ENCODE measurements at places on chromosomes 13 and 19.

- no peak overlapping the region for H3K4me3 ChIP-seq
- no peaks in the 10 kb centered on the region for H3K4me1 ChIP-seq
- H3K27me3 ChIP-seq, result no peaks in the 10 kb centered on the region
- DNase-seq, result peak; percentile 58
- no peaks in the 10 kb centered on the region for H3K36me3 ChIP-seq
- H3K27ac ChIP-seq, result no peak overlapping the region
Measured at GRCh38 chr13:62512194-62513141, 1096.8 kb upstream of the PCDH20 start.

DNA sequence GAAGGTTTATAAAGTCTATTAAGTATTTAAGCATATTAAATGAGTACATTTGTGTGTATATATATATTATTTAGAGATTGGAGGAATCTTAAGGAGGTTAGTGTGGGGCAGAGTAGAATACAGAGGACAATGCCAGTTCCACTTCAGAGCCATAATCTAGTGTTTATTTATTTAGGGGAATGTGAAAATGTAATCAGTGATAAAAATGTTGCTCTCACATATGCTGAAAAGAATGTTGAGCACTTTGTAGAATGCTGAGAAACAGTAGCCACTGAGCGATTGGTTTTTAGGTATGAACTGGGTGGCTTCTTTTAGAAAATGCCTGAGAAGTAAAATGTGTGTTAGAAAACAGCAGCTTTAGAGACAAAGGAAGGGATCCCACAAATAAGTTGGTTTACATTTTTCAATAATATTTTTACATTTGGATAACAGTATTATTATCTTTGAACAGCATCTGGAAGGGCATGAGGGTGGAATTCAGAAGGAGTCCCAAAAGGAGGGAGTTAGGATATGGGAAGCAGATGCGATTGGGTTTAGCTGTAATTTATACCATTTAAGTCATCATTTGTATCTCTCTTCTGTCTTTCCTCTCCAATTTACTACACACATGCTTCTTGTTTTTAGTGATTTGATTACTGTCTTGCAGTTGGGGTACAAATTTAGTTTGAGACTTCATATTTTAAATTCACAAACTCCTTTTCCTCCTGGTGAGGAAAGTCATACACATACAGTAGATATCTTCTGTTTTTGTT, 68.6 kb downstream of the NDFIP2 start:
- no peaks in the 10 kb centered on the region for H3K27me3 ChIP-seq
- DNase-seq, result no peak
- no peaks in the 10 kb centered on the region for H3K36me3 ChIP-seq
- no peak overlapping the region for H3K4me3 ChIP-seq
- no peaks in the 10 kb centered on the region for H3K4me1 ChIP-seq

- peaks cover 31% of the 10 kb centered on the region for H3K36me3 ChIP-seq
- H3K27me3 ChIP-seq, result no peaks in the 10 kb centered on the region
- no peak overlapping the region for H3K4me3 ChIP-seq
- no peak for DNase-seq
- H3K4me1 ChIP-seq, result peaks cover 26% of the 10 kb centered on the region
- H3K27ac ChIP-seq, result no peak overlapping the region
Measured at GRCh38 chr13:20810808-20811207, 37.0 kb upstream of the EEF1AKMT1 start.

DNA sequence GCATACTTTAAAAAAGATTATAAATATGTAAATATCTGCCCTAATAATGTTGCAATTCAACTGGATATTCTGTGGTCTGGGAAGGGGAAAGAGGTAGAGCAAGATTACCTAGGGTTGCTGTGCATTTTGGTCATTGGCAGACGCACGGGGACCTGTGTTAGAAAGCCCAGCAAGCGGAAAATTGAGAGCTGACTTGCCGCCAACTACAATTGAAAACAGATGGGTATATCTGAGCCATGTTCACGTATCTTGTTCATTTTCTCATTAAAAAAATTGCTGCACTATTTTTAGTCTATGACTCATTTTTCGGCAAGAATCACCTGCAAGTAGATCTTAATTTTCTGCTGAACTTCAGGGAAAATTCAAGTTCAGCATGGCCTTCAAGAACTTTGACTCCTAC, 308.5 kb upstream of the TMTC4 start:
- no peak for DNase-seq
- H3K4me1 ChIP-seq, result no peaks in the 10 kb centered on the region
- no peak overlapping the region for H3K27ac ChIP-seq
- no peak overlapping the region for H3K4me3 ChIP-seq
- no peaks in the 10 kb centered on the region for H3K36me3 ChIP-seq
- H3K27me3 ChIP-seq, result peaks cover 50% of the 10 kb centered on the region

GRCh38 chr13:75333103-75333502, 148.9 kb downstream of the TBC1D4 start:
- H3K27me3 ChIP-seq, result no peaks in the 10 kb centered on the region
- H3K27ac ChIP-seq, result no peak overlapping the region
- no peaks in the 10 kb centered on the region for H3K4me1 ChIP-seq
- H3K36me3 ChIP-seq, result no peaks in the 10 kb centered on the region
- H3K4me3 ChIP-seq, result no peak overlapping the region

DNA sequence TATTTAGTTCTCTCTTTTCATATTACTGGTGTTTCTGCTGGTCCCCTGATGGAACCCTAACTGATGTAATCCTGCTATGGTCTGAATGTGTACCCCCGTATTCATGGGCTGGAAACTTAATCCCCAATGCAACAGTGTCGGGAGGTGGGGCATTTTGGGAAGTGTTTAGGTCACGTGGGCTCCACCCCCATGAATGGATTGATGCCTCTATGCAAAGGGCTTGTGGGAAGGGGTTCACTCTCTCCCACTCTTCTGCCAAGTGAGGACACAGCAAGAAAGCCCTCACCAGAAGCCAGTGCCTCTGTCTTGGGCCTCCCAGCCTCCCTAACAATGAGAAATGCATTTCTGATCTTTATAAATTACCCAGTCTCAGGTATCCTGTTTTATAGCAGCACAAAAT, 21.2 kb upstream of the UBAC2 start:
- no peaks in the 10 kb centered on the region for H3K27me3 ChIP-seq
- no peaks in the 10 kb centered on the region for H3K4me1 ChIP-seq
- no peak for DNase-seq
- H3K27ac ChIP-seq, result no peak overlapping the region

DNA sequence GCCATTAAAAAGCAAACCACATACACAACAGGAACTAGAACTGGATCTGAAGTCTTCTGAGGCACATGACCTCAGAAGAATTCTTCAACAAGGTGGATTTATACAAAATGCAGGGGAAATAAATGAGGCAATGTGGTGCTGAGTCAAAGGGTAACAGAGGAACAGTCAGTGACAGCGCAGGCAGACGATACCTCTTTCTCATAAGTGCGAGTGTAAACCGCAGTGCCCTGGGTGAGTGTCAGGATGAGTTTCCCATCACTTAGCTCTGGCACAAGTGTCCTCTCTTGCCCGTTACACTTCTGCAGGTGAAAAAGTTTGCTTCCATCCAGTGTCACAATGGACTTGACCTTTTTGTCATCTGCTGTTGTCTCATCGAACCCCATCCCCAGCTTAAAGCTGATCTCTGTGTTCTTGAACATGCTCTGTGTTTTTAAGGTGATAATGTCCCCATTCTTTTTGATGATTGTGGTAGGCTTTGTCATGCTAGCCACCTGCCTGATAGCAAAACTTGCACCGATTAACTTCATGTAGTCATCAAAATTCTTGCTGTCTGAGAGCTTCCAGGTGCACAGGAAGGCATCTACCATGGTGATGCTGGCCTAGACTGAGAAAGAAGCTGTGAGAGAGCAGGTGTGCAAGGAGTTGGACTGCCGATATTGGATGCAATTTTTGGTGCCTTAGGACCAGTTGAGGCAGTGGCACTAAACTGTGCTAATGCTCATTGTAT, 97.3 kb downstream of the AKAP11 start:
- H3K4me1 ChIP-seq, result peaks cover 6% of the 10 kb centered on the region
- no peaks in the 10 kb centered on the region for H3K27me3 ChIP-seq
- DNase-seq, result no peak
- H3K4me3 ChIP-seq, result no peak overlapping the region
- no peaks in the 10 kb centered on the region for H3K36me3 ChIP-seq

DNA sequence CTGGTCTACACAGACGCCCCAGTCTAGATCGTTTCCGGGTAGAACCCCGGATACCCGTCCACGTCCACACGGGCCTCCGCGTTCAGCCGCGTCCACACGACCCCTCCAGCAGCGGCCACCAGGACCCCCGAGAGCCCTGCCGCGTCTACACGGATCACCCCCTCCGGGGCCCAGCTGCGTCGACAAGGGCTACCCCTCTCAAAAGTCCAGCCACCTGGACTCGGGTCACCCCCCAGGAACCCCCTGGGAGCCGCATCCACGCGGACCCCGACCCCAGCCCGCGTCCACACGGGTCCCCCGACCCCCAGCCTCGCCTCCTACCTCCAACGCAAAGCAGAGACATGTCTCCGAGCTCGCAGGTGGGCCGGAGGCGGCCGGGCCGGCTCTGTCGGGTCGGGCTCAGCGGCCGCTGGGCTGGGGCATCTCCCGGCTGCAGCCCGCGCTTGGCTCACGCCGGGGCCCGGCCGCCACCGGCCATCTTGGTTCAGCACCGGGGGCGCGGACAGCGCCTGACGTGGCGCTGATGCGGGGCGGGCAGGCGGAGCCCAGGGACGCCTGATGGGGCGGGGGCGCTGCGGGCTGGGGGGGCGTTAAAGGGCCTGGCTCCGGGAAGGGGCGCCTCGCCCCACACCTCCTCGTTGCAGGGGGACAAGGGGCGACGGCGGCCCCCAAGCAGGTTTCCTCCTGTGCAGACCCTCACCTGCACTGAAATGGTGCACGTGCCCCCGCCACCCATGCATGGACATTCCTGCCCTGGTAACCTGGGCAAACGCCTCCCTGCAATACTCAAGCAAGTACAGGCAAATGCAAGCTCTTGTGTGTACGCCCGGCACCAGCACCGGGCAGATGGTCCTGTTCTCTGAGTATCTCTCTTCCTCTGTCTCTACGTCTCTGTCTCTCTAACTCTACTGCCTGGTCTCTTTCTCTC, at the start of gene UNC13A:
UNC13A (minus strand) TSS at position 498 of the 928 bp plus-strand sequence; CDS start at position 343, 155 bp downstream.
- H3K27ac ChIP-seq, result no peak within 1 kb of the TSS
- H3K27me3 ChIP-seq, result peaks cover 25% of the 10 kb centered on the region
- no peak within 1 kb of the TSS for H3K4me3 ChIP-seq
- H3K36me3 ChIP-seq, result no peaks in the 10 kb centered on the region
- peaks cover 14% of the 10 kb centered on the region for H3K4me1 ChIP-seq
